ENCODE measurements at places on chromosomes 3 and 15.

DNA sequence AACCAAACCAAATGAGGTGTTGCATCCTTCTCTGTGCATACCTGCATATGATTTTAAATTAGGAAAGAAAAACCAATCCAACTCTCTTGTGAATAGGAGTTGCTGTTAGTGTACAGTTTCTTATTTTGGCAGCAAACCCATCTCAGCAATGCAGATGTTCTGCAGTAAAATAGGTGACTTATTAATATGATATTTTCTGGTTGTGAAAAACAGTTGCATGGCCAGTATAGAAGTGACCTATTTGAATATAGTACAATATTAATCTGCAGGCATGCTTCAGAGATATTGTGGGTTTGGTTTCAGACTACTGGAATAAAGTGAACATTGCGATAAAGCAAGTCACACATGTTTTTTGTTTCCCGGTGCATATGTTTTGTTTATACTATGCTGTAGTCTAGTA lies 42.2 kb downstream of the AKAP13 start:
- DNase-seq, result no peak

DNA sequence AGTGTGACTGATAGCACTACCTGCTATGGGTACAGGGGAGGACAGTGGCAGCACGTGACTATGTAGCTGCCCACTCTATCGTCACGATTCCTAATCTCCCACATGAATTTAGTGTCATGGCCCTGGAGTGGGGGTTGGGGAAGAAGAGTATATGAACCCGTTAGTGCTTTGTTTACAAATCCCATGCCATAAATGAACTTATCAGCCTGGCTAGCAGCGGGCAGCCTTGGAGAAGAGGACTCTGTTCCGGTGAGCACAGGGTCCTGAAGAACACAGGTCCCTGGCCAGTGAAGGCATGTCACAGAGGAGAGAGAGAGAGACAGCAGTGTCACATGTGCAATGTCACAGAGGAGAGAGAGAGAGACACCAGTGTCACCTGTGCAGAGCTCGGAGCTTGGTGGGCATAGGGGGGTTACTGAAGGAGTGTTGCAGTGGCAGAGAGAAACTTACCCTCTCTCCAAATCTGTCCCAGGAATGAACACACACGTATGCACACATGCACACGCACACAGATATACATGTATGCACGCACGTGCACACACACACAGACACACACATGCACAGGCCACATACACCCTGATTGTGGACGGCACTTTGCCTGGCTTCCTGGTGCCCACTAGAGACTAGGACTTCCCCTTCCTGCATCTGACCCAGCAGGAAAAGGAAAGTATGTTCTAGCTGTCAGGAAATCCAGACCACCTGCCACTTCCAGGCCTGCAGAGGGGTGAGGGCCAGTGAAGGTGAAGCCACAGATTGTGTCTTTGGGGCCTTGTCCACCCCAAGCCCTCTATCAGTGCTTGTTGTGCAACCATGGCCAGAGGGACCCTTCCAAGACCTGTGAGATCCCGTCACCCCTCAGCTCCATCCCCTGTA lies 26.3 kb downstream of the ITGA11 start:
- DNase-seq, result no peak

- DNase-seq, result no peak
Measured at GRCh38 chr3:138203938-138204337, 16.8 kb downstream of the ARMC8 start.

DNA sequence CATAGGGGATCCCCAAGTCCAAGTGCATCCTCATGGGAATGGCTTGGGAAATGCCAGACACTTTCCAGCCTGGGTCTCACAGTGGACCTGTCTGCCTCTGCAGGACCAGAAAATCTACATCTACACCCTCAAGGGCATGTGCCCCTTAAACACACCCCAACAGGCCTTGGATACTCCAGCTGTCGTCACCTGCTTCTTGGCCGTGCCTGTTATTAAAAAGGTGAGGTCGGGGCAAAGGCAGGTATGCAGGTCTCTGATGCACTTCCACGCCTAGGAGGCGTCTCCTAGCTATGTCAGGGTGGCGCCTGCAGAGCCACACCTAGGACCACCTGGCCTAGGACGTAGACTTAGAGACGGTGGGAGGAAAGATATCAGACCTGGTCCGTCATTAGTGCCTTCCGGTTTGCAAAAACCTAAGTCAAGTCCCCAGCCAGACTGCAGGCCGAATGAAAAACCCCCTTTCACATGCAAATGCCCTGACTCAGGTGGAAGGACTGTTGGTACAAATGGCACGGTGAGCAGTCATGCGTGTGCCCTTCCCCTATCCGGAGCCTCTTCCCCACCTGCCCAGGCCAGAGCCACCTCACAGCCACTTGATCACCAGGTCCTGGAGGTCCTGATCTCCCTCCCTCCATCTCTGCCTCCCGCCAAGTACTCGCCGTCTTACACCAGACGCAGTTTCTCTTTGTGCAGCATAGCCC lies 143.5 kb downstream of the LRRK1 start:
- no peak for DNase-seq

DNA sequence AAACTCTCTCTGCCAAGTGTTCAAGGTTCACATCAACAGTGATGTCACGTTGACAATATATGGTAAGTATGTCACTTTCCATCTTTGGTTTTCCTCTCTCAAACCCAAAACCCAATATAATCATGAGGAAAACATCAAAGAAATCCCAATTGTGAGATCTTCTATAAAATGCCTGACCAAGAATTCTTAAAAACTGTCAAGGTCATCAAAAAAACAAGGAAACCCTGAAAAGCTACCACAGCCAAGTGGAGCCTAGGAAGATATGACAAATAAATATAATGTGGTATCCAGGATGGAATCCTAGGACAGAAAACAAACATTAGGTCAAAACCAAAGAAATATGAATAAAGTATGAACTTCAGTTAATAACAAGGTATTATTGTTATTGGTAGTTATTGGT lies 85.2 kb upstream of the CCDC39 start:
- DNase-seq, result no peak

DNA sequence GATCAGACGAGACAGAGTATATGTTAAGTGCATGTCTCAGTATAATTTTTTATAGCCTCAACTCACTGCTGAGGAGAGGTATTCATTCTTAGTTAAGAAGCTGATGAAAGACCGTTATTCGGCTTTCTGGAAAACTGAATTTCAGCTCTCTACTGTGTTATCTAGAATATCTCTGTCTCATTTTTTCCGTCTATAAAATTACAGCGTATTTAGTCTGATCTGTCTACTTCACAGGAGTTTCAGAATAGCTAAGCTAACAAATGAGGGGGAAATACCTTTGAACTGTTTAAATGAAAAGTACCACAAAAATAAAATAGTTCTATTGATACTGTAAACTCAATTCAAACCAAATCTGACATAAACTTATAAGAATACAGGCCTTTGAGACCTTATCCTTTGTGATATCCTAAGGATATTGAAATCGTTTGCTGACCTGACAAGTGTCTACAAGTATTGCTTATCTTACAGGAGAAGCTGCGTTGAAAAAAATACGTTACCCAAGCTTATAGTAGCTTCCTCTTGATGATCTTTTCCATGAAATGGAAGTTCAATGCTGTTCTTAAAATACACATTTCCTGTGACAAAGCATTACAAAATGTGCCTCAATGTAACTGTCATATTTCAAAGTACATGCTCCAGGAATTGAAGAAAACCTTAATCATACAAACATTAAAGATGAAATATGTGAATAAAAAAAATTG lies 104.6 kb downstream of the IL1RAP start:
- no peak for DNase-seq

GRCh38 chr3:58586776-58587192 lies 9.6 kb upstream of the FAM107A start:
- no peak for DNase-seq

DNA sequence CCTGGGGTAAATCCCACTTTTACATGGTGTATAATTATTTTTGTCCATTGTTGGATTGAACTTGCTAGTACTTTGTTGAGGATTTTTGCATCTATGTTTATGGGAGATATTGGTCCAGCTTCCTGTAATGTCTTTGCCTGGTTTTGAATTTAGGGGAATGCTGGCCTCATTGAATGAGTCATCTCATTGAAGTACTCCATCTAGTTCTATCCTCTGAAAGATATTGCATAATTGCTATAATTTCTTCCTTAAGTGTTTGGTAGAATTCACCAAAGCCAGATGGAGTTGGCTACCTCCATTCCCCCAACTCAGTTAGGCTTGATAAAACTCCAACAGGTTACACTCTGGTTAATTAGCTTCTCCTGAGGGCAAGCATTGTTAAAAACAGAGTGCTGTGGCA lies 237.4 kb upstream of the TGFBR2 start:
- DNase-seq, result no peak

DNA sequence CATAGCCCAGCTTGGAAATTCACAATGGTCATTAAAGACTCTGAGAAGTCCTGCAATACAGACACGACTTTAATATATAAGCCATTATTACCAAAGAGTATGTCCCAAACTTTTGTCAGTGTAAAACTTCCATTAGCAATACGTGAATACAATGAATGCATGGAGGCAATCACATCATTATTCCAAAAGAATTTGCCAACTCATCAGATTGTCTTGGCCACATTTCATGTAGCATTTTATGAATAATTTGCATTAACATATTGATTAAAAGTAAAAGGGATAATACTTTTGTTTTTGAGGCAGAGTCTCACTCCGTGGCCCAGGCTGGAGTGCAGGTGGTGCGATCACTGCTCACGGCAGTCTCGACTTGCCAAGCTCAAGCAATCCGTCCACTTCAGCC lies 7.9 kb upstream of the DUT start:
- DNase-seq, result no peak

GRCh38 chr3:64203969-64204908 lies 21.0 kb downstream of the PRICKLE2 start:
- no peak for DNase-seq

DNA sequence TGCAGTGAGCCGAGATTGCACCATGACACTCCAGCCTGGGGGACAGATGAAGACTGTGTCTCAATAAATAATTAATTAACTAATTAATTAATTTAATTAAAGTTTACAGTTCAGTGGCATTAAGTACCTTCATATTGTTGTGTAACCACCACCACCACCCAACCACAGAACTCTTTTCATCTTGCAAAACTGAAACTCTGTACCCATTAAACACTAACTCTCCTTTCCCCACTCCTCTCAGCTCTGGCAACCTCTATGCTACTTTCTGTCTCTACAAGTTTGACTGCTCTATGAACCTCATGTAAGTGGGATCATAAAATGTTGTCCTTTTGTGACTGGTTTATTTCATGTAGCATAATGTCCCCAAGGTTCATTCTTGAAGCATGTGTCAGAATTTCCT lies 259.3 kb upstream of the MDFIC2 start:
- DNase-seq, result no peak

GRCh38 chr3:106208967-106209366 lies 340.2 kb upstream of the CBLB start:
- DNase-seq, result no peak

DNA sequence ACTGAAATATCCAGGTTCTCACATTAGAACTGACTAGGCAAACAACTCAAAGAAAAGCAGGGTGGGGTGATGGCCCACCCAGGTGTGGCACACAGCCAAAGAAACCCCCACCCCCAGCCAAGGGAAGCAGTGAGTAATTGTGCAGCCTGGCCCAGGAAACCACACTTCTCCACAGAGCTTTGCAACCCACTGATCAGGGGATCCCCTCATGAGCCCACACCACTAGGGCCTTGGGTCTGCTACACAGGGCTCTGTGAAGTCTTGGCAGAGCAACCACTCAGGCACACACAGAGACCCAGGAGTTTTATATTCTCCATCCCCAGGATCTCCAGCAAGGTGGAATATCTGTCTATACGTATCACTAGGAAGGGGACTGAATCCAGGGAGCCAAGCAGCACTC lies 22.2 kb upstream of the TRIM42 start:
- no peak for DNase-seq

- DNase-seq, result no peak
Measured at GRCh38 chr15:38554354-38554753, 10.3 kb downstream of the RASGRP1 start.

DNA sequence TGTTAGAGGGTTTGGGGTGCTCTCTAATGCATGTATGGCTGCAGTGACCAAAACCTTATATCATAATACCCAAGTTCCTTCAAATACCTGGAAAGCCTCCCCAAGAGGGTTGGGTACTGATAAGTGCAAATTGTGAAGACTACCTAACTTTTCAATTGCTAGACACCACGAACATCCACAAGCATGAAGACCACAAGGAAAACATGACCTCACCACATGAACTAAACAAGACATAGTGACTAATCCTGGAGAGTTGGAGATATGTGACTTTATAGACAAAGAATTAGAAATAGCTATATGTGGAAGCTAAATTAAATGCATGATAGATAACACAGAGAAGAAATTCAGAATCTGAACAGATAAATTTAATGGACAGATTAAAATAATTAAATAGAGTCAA lies 23.9 kb upstream of the AADACL2 start:
- peak; percentile 79 for DNase-seq

GRCh38 chr3:195711813-195712534 lies 8.8 kb upstream of the MUC20 start:
- DNase-seq, result no peak

DNA sequence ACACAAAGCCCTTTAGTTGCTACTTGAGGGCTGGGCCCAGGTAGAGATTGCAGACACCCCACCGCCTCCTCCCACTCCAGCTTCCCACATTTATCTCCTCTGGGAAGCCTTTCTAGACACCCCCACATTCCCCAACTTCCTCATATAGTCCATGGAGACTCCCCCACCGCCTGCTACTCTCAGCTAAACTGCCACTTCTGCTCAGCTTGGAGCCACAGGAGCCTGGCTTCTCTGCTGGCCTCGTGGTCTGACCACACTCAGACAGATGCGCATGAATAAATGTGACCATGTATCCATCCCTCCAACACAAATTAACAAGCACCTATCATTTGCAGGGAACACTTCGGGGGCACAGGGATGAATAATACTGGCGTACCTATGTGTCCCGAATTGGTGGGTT lies 10.5 kb upstream of the ACSBG1 start:
- DNase-seq, result no peak

- no peak for DNase-seq
Measured at GRCh38 chr3:122962149-122962548, 65.4 kb downstream of the SEMA5B start.

DNA sequence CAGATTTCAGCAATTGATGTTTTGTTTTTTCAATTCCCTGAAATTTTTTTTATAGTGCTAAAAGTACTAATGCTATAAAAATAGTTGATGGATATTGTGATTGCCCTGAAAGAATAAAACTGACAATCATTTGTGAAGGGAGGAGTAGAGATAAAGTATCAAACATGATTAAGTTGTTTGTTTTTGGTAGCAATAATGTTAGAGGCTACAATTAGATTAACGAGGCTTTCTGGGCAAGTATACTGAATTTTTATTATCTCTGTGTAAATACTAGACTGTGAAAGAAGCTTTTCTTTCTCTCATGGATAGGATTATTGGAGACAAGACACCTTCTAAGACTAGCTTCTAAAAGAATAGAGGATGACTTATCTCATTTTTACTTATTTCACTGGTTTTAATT lies 15.6 kb downstream of the NR1D2 start:
- DNase-seq, result no peak

GRCh38 chr3:63353383-63353782 lies 75.3 kb downstream of the SYNPR start:
- DNase-seq, result no peak

All from non-pigmented ciliary epithelial cell (primary cell).